ENCODE measurements at places on chromosomes 4 and X.

GRCh38 chr4:115360431-115360830 lies 247.0 kb upstream of the NDST4 start:
- DNase-seq: no peak

DNA sequence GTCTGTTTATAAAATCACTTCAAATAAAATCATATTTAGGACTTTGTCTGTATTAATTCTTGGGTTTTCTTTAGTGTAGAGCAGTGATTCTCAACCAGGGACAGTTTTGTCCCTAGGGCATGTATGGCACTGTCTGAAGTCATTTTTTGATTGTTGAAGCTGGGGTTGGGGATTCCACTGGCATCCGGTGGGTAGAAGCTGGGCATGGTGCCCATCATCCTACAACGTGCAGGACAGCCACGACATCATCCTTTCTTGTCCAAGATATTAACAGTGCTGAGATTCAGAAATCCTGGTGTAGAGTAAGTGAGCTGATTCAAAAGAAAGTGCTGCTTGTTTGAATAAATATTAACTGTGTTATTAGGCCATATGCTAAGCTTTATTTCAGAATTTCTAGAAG lies 28.6 kb downstream of the DCLK2 start:
- DNase-seq: no peak

DNA sequence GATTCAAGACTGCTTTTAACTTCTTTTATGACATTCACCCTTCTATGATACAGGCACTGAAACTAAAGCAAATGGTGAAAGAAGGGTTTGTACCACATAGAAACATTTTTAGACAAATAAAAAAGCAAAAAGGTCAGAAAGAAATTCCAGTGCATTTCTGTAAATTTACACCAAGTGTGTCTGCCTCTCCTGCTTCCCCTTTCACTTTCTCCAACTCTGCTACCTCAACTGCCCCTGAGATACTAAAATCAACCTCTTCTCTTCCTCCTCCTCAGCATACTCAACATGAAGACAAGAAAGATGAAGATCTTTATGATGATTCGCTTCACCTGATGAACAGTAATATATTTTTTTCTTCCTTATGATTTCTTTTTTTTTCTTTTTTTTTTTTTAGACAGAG lies 187.9 kb downstream of the LRBA start:
- DNase-seq: no peak

GRCh38 chr4:156378033-156378665 lies 424.5 kb upstream of the CTSO start:
- DNase-seq: no peak

Data from CD4-positive, alpha-beta T cell treated with Interleukin-15 for 4 hours (primary cell).